Amniotic stem cell (primary cell): ENCODE measurements at places on chromosomes 12 and 14.

GRCh38 chr12:119931402-119931801 lies 54.3 kb upstream of the CIT start:
- DNase-seq: no peak

GRCh38 chr14:54652188-54652587 lies 85.3 kb downstream of the SAMD4A start:
- DNase-seq: peak; percentile 96

DNA sequence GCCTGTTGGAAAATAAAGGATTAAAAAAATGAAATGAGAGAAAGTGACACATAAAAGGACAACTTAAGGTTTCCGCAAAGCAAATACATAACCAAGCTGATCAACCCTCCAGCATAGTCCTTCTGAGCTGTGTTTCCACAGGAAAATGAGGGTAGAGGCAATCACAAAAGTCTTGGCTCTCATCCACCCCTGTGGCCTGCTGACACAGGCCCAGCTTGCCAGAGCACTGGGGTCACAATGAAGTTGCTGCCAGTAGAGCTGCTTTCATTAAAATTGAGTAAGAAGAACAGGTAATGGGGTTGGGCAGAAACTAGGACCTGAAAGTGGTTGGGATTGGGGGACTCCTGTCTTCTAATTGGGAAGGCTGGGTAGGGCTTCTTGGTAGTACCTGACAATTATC lies 65.9 kb downstream of the RERG start:
- DNase-seq: no peak

- no peak for DNase-seq
Measured at GRCh38 chr14:96911499-96912149, 114.4 kb downstream of the VRK1 start.

GRCh38 chr12:107178776-107179175 lies 85.4 kb upstream of the CRY1 start:
- DNase-seq: no peak
